SIG-M5 (cell line): ENCODE measurements at places on chromosomes 4 and X.

- DNase-seq: no peak
These were observed 62.5 kb downstream of the KIAA0232 start for GRCh38 chr4:6845027-6845426.

- no peak for DNase-seq
These were observed 69.8 kb downstream of the RBM47 start for GRCh38 chr4:40559585-40560465.

GRCh38 chr4:122842392-122842791, 15.8 kb downstream of the FGF2 start:
- DNase-seq: no peak

GRCh38 chrX:86148594-86148993, 343 bp downstream of the DACH2 start:
- no peak for DNase-seq

GRCh38 chr4:89398146-89398545, 90.5 kb upstream of the GPRIN3 start:
- no peak for DNase-seq

- DNase-seq: no peak
These were observed 55.3 kb downstream of the TECRL start for GRCh38 chr4:64353904-64354303.

DNA sequence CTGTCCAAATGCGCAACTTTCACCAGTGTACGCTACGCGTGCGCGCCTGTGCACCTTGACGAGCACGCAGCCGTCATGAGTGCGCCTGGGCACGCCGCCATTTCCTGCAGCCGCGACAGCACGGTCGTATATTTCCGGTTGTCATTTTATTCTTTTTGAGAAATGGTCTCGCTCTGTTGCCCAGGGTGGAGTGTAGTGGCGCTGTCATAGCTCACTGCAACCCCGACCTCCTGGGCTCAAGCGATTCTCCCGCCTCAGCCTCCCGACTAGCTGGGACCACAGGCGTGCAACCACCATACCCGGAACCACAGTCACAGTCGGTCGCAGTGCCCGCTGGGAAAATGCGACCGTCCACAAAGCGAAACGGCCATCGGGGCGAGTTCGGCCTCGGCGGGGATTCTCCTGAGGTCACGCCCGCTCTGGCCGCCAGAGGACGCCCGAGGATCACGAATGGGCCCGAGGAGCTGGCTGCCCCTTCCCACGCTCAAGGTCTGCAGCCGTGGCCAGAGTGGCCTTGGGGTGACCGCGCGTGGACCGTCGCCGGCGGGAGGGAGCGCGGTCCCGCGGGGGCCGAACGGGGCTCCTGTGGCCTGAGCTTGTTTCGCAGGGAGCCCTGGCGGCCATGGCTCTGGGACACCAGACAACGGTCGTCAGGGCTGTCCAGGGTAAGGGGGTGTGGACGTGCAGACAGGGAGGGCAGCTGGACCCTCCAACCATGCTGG, 23.7 kb upstream of the PNMA3 start:
- DNase-seq: no peak

DNA sequence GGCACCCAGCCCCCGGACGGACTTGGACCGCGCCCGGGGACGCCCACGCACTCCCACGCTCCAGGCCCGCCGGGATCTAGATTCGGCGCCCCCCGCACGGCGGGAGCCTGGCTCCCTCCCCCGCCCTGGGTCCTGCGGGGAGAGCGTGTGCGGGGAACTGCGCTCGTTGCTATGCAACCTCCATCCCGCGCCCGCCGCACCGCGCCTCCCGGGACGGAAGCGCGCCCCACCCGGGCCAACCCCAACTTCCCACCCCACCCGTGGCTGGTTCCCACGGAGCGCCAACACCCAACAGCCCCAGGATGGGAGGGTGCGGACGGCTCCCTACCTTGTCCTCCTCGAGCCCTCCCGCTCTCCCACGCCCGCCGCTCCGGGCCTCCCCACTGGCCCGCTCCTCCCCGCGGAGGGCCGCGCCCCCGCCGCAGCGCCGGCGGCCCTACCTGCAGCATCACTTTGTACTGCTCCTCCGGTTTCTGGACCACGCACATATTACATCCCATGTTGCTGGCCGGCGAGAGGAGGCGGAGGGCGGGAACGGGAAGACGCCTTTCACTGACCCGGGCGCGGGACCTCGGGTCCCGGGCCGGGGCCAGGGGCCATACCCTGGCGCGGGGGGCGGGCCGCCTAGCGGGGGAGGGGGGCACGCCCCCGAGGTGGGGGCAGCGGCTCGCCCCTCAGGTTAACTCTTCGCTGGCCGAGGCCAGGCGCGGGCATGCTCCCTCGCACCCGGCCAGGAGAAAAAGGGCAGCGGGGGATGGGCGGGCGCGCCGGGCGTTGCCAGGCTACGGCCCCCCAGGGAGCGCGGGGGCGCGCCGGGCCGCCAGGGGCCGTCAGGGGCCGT, at the start of gene PDZD4:
TSS of gene PDZD4 (minus strand) at position 746 of the 841 bp plus-strand sequence. CDS start at position 500, 246 bp downstream.
- DNase-seq: no peak

- no peak for DNase-seq
These were observed 46.4 kb downstream of the ACOX3 start for GRCh38 chr4:8394061-8394519.

GRCh38 chrX:18875256-18875878, 108.5 kb downstream of the PHKA2 start:
- DNase-seq: no peak

- no peak for DNase-seq
These were observed 21.3 kb downstream of the SPACA5 start for GRCh38 chrX:48028091-48028490.

DNA sequence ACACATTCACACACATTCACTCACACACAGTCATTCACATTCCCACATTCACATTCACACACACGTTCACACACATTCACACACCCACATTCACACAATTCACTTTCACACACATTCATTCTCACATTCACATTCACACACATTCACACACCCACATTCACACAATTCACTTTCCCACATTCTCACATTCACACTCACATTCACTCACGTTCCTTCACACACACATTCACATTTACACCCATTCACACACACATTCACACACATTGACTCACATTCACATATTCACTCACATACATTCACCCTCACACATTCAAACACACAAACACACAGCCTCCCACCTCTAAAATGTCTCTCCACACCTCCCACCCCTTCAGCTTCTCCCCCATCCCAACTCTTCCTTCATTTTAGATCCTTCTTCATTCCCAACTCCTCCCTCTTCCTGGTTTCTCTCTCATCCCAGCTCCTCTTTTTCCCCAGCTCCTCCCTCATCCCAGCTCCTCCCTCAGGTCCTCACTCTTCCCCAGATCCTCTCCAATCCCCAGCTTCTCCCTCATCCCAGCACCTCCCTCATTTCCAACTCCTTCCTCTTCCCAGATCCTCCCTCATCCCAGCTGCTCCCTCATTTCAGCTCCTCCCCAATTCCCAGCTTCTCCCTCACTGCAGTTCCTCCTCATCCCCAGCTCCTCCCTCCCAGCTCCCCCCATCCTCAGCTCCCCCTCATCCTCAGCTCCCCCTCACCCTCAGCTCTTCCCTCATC, 111.0 kb downstream of the FAM53A start:
- no peak for DNase-seq

- DNase-seq: no peak
These were observed 40.6 kb downstream of the DOCK11 start for GRCh38 chrX:118536204-118536603.

GRCh38 chr4:123346951-123347350, 49.6 kb upstream of the SPRY1 start:
- DNase-seq: no peak

GRCh38 chr4:164485136-164485535, 268.8 kb upstream of the SMIM31 start:
- no peak for DNase-seq

- DNase-seq: no peak
These were observed 77.6 kb downstream of the PDE5A start for GRCh38 chr4:119550857-119551532.

GRCh38 chr4:141637565-141637964, 1.2 kb downstream of the IL15 start:
- no peak for DNase-seq

- no peak for DNase-seq
These were observed 16.4 kb downstream of the SPIN2B start for GRCh38 chrX:57104921-57105398.

GRCh38 chr4:186078981-186079638, 10.2 kb downstream of the TLR3 start:
- no peak for DNase-seq

- no peak for DNase-seq
These were observed 253.2 kb upstream of the AR start for GRCh38 chrX:67290489-67291220.

DNA sequence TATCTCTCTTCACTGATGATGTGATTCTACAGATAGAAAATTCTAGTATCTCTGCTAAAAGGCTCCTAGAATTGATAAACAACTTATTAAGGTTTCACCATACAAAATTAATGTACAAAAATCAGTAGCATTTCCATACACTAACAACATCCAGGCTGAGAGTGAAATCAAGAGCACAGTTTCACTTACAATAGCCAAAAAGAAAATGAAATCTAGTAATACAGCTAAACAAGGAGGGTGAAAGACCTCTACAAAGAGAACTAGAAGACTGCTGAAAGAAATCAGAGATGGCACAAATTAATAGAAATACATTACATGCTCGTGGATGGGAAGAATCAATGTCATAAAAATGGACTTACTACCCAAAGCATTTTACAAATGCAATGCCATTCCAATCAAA, 751.9 kb downstream of the FSTL5 start:
- DNase-seq: no peak

DNA sequence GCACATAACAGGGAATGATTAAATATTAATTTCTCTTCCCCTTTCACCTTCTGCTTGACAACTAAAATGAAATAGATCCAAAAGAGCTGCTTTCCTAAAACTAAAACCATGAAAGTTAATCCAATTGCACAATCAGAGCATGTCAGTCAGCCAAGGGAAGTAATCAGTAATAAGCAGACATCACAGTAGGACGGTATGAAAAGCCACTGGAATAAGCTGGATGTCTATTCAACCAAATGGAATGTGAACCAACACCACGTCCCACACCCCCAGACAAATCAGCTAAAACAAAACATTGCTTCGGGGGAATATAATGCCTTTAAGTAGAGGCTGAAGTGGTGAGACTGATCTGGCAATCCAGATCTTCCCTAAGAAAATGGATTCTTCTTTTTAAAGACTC, 859.4 kb upstream of the FTHL17 start:
- DNase-seq: no peak

DNA sequence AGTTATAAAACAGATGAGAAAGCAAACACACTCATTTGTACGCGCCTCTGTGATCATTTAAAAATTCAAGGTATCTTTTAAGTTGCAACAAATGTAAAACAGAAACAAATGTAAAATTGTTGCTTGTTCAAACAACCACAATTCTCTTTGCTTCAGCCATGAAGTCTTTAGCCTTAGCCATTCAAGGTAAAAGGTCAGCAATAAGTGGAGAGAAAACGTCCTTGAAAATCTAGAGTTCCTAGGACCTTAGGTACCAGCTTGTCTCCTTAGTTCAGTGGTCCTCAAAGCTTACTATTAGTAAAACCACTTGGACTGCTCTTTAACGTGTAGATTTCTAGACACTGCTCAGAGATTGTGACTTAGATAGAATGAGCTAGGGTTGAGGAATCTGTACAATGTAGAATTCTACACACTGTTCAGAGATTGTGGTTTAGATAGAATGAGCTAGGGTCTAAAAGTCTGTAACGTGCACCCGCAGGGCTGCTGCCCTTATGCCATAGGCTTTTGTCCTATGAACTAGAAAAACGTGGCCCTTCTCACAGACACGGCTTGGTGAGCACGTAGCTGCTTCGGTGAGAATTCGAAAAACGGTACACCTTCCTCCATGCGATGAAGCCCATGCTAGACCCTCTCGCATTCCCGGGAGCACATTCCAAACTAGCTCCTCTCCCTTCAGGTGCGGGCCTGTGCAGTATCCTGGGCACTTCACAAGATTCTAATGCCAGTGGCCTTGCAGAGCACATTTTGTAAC, 1.7 kb downstream of the PLAC8 start:
- peak; percentile 23 for DNase-seq

DNA sequence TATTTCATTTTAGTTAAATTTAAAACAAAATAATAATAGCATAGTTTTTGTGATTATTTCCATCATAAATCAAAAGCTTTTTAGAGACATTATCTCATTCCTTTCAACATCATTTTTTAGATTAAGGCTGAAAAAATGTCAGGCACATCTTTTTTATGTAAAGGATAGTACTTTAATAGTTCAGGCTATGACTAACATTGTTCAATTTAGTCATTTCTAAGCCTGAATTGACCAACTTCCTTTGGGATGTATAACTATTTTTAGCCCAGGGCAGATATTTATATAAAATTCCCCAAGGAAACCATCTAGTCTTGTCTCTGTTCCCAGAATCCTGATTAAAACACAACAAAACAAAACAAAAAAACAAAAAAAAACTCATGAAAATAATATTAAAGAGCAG, 145.6 kb upstream of the PCDH18 start:
- DNase-seq: no peak

DNA sequence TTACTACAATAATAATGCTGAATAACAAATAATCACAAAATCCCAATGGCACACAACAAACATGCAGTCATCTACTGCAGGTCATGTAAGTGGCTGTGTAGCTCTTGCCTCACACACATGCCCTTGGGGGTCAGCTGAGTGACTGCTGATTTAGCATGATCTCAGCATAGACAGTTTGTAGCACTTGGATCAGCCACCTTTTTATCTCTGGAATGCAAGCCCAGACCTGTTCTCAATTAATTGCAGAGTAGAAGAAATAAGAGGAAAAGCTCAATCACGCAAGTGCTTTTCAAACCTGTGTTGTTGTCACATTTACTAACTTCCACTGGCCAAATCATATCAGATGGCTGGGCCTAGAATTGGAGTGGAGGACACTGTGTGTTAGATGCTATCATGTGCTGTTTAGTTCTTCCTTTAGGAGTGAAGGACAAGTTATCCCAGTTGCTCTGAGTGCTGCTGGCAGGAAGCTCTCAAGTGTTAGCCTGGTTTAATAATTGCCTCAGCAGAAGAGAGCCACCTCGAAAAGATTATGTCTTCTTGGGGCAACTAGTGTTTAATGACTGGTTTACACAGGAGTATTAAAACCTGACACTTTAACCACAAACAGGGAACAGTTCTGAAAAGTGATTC, 128.3 kb upstream of the EPHA5 start:
- no peak for DNase-seq

- DNase-seq: no peak
These were observed 3.3 kb downstream of the SH3BP2 start for GRCh38 chr4:2795893-2796848.

DNA sequence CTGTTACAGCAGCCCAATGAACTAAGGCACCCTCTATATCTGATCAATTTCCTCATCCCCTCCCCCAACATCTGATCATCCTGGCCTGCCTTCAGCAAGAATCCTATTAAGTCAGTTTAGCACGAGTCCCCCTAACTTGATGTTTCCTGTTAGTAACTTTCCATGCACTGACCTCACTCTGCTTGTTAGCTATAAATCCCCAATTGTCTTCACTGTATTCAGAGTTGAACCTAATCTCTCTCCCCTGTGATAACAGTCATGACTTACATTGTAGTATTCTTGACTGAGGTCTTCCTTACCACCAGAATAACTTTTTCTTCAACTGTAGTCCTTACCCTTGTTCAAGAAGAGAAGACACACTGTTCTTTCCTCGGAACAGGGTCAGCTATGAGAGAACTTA, 8.5 kb downstream of the ANXA5 start:
- no peak for DNase-seq
